Spinal cord (tissue), 10 donors: ENCODE measurements at places on chromosomes 5 and 9.

- no peaks in the 10 kb centered on the region for H3K27me3 ChIP-seq
- DNase-seq = no peak
- no peaks in the 10 kb centered on the region for H3K36me3 ChIP-seq
- H3K27ac ChIP-seq = no peak overlapping the region
- H3K4me1 ChIP-seq = no peaks in the 10 kb centered on the region
Measured at GRCh38 chr9:9002826-9003583, 1203.4 kb upstream of the DMAC1 start.

- H3K4me1 ChIP-seq = no peaks in the 10 kb centered on the region
- DNase-seq = peak; percentile 15
- H3K27me3 ChIP-seq = no peaks in the 10 kb centered on the region
- no peaks in the 10 kb centered on the region for H3K36me3 ChIP-seq
- no peak overlapping the region for H3K4me3 ChIP-seq
Measured at GRCh38 chr5:16315501-16315900, 135.9 kb upstream of the MARCHF11 start.

- peaks cover 4% of the 10 kb centered on the region for H3K4me1 ChIP-seq
- no peak overlapping the region for H3K27ac ChIP-seq
- no peak overlapping the region for H3K4me3 ChIP-seq
- no peaks in the 10 kb centered on the region for H3K36me3 ChIP-seq
- peak; percentile 95 for DNase-seq
Measured at GRCh38 chr5:165630261-165630778, 2124.9 kb downstream of the MAT2B start.

DNA sequence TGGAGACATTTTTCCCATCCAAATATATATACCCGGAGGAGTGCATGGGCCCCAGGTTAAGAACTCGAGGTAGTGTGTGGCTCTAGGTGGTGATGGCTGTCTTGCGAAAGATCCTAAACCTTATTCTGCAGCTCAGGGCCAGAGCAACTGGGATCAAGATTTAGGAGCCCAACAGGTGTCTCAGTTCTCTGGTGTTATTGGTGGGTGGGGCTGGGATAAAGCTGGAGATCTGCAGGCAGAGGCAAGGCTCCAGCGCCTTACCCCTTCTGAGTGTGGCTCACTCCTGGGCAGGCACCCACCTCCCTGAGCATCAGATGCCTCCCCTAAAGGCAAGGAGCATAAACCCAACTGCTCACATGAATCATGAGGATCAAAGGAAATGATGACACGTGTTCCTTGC is 11.2 kb downstream of the UBE2QL1 start:
- peaks cover 12% of the 10 kb centered on the region for H3K36me3 ChIP-seq
- no peaks in the 10 kb centered on the region for H3K27me3 ChIP-seq
- H3K4me3 ChIP-seq = no peak overlapping the region
- H3K4me1 ChIP-seq = peaks cover 5% of the 10 kb centered on the region
- DNase-seq = no peak

DNA sequence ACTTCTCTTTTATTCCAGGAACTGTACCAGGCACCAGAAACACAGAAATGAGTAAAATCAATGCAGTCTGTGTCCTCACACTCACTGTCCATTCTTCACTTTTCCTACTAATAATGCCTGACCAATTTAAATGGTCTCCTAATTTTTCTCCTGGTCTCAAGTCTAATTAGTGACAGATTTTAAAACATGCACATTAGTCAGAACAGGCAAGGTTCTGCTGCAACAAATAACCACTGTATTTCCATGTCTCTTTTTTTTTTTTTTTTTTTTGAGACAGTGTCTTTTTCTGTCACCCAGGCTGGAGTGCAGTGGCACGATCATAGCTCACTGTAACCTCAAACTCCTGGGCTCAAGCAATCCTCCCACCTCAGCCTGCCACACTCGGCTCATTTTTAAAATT is 99.6 kb downstream of the CEMIP2 start:
- H3K27me3 ChIP-seq = no peaks in the 10 kb centered on the region
- DNase-seq = no peak
- H3K27ac ChIP-seq = no peak overlapping the region
- H3K4me3 ChIP-seq = no peak overlapping the region

DNA sequence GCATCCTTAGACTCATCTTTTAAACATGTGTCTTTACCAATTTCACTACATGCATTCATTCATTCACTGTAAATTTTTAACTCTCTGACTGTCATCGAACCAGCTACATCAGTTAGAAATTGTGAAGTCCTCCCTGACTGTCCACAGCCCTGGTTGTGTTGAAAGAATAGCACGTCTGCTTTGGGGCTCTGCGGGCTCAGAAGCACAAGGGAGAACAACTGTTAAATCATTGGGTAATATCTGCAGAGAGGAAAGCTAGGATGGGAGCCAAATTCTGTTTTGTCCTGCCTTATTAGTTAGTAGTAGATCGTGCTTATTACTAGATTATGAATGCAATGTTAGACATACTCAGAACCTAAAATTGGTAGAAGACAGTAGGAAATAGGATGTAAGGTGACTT is 26.3 kb upstream of the FAM120AOS start:
- peaks cover 12% of the 10 kb centered on the region for H3K36me3 ChIP-seq
- no peaks in the 10 kb centered on the region for H3K27me3 ChIP-seq
- no peak overlapping the region for H3K27ac ChIP-seq
- H3K4me3 ChIP-seq = no peak overlapping the region
- H3K4me1 ChIP-seq = peaks cover 8% of the 10 kb centered on the region

DNA sequence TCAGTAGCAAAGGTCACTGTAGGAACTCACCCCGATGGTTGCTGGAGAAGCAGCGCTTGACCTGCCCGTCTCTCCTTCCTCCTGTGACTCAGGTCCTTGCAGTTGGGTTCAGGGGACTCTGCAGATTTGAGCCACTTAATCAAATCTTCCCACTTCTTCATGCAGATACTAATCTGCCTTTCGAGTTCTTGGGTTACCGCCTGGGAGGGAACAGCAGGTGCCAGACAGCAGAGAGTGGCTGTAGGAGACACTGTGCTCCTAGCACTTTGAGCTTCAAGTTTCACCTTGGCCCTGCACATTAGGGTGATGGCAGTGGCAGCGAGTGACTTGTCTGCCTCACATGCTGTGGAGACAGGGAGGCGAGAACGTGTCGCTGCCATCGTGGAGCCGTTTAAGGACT is 478.3 kb downstream of the PSAT1 start:
- DNase-seq = no peak
- H3K27ac ChIP-seq = no peak overlapping the region
- H3K36me3 ChIP-seq = no peaks in the 10 kb centered on the region
- H3K27me3 ChIP-seq = no peaks in the 10 kb centered on the region
- H3K4me1 ChIP-seq = peaks cover 3% of the 10 kb centered on the region

DNA sequence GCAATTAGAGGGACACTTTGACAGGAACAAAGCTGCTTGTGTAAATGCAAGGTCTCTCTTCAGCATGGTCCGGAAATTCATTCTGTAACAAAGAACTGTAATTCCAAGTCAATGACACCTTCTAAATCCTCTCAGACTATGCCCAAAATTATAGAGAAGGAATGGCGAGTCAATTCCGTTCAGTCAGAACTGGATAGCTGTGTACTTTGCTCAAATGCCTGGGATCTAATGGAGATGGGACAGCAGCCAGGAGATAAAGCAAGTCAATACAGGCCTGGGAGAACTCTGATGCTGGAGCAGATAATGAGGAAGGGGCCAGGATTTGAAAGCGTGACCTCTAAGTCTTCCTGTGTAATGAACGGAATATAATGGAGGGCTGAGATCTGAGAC is 96.4 kb upstream of the SPRY4 start:
- no peaks in the 10 kb centered on the region for H3K36me3 ChIP-seq
- no peak overlapping the region for H3K27ac ChIP-seq
- H3K27me3 ChIP-seq = no peaks in the 10 kb centered on the region
- DNase-seq = no peak
- no peaks in the 10 kb centered on the region for H3K4me1 ChIP-seq
- no peak overlapping the region for H3K4me3 ChIP-seq

DNA sequence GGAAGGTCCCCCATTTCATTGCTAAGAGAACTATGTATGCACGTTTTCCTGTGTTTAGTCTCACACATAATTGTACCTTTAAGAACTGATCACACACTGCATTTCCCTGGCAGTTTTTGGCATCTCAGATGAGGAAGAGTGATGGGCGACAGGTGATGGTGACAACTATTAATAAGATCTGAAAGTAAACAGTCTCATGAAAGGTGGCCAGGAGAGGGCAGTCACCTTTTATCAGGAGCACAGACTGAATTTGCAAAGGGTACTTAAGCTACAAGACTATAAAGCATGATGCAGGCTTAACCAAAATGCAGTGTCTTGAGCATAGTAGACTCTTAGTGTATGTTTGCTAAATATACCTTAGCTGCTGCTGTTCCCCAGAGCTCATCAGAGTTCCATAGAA is 91.5 kb downstream of the GHR start:
- no peak overlapping the region for H3K4me3 ChIP-seq
- no peak overlapping the region for H3K27ac ChIP-seq
- H3K27me3 ChIP-seq = no peaks in the 10 kb centered on the region
- H3K4me1 ChIP-seq = no peaks in the 10 kb centered on the region
- DNase-seq = no peak

- peaks cover 3% of the 10 kb centered on the region for H3K4me1 ChIP-seq
- H3K4me3 ChIP-seq = no peak overlapping the region
- DNase-seq = no peak
- peaks cover 67% of the 10 kb centered on the region for H3K36me3 ChIP-seq
- H3K27me3 ChIP-seq = no peaks in the 10 kb centered on the region
- H3K27ac ChIP-seq = no peak overlapping the region
Measured at GRCh38 chr5:179768326-179769085, 25.3 kb upstream of the LTC4S start.

- no peak overlapping the region for H3K27ac ChIP-seq
- H3K4me3 ChIP-seq = no peak overlapping the region
Measured at GRCh38 chr5:97496037-97496436, 313.0 kb upstream of the RIOK2 start.

- no peaks in the 10 kb centered on the region for H3K27me3 ChIP-seq
- no peak overlapping the region for H3K4me3 ChIP-seq
- no peaks in the 10 kb centered on the region for H3K4me1 ChIP-seq
- H3K27ac ChIP-seq = no peak overlapping the region
- no peaks in the 10 kb centered on the region for H3K36me3 ChIP-seq
Measured at GRCh38 chr9:122406070-122406890, 35.5 kb downstream of the PTGS1 start.

DNA sequence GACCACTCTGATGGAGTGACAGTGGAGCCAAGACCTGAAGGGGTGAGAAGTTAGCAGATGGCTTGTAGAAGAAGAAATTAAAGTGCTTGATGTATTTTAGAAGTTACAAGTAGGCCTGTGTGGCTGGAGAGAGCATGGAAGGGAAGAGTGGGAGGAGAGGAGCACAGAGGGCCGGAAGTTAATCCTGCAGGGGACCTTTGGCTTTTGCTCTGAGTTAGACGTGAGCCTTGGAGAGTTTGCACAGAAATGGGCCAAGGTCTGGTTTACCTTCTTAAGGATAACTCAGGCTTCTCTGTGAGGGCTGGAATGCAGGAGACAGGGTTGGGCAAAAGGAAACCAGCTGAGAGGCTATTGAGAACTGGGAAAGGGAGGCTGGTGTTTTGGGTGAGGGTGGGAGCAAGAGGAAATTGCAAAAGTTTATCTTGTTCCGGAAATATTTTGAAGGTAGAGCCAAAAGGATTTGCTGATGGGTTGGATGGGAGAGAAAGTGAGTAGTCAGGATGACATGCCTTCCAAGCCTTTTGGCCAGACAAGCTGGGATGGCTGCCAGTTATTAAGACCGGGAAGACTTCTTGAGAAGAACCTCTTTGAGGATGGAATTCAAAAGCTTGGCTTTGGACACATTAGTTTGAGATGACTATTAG is 17.5 kb upstream of the F2RL1 start:
- peaks cover under 1% of the 10 kb centered on the region for H3K4me1 ChIP-seq
- no peaks in the 10 kb centered on the region for H3K27me3 ChIP-seq
- no peak overlapping the region for H3K27ac ChIP-seq

DNA sequence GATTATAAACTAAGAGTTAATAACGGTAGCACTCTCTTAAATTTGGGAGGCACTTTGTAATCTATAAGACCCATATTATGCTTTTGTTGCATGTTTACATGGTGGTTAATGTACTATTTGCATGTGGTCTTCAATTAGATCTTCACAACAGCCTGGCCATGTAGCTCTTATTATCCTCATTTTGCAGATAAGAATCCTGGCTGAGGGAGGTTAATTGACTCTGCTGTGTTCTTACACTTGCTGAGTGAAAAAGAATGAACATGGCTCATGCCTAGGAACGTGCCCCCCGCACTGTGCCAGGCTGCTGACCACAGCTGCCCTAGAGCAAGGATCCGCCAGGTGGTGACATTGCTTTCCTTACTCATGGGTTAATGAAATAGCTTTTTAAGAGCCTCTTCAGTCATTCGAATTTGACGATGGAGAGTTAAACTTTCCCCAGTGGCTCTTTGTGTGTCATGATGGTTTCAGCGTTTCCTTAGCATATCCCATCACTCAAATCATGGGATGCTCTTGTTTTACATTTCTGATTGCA is 97.9 kb downstream of the CDH6 start:
- no peak overlapping the region for H3K27ac ChIP-seq
- H3K4me1 ChIP-seq = no peaks in the 10 kb centered on the region
- no peaks in the 10 kb centered on the region for H3K27me3 ChIP-seq
- H3K36me3 ChIP-seq = no peaks in the 10 kb centered on the region
- H3K4me3 ChIP-seq = no peak overlapping the region

- no peak for DNase-seq
- peaks cover 5% of the 10 kb centered on the region for H3K4me1 ChIP-seq
- H3K4me3 ChIP-seq = no peak overlapping the region
- H3K36me3 ChIP-seq = peaks cover 86% of the 10 kb centered on the region
- H3K27me3 ChIP-seq = no peaks in the 10 kb centered on the region
Measured at GRCh38 chr5:1480217-1480616, 35.0 kb upstream of the SLC6A3 start.
